ENCODE measurements at places on chromosomes 5 and 9. TPM values are rescaled to one million over a fixed set of nuclear protein-coding genes. Genes with fewer than 3 reads are reported as not detected.

Gene LHX3
- not detected for total RNA-seq

Gene DNM1
- total RNA-seq = 3.9 TPM

Gene STPG3
- total RNA-seq = not detected

Gene PLPPR1
- total RNA-seq = not detected
